Kidney epithelial cell (primary cell): ENCODE measurements at places on chromosomes 12 and 14. TPM values are rescaled to one million over a fixed set of nuclear protein-coding genes. Genes with fewer than 3 reads are reported as not detected.

The CINP gene
- total RNA-seq, result 32.6 and 33.7 TPM in 2 replicates

The NFKBIA gene
- total RNA-seq, result 196 and 240 TPM in 2 replicates

The DCAF5 gene
- 23.6 and 25.9 TPM in 2 replicates for total RNA-seq

The TEX52 gene
- not detected in 2 replicates for total RNA-seq

The GSC gene
- not detected in 2 replicates for total RNA-seq

The GLRX5 gene
- 38.6 and 48.3 TPM in 2 replicates for total RNA-seq

The NINJ2 gene
- not detected in 2 replicates for total RNA-seq

The RAPGEF3 gene
- total RNA-seq, result 8.7 and 14.3 TPM in 2 replicates

The PSME1 gene
- total RNA-seq, result 216 and 234 TPM in 2 replicates
